Activated T-cell treated with anti-CD3 and anti-CD28 coated beads, Interleukin-2, amount 50 U/mL, for 4 hours (primary cell): ENCODE measurements at places on chromosomes 11 and 22. TPM values are rescaled to one million over a fixed set of nuclear protein-coding genes. Genes with fewer than 3 reads are reported as not detected.

- DNase-seq, result peak; percentile 52
These were observed 2.4 kb downstream of the MPST start for GRCh38 chr22:37021710-37022482.

DNA sequence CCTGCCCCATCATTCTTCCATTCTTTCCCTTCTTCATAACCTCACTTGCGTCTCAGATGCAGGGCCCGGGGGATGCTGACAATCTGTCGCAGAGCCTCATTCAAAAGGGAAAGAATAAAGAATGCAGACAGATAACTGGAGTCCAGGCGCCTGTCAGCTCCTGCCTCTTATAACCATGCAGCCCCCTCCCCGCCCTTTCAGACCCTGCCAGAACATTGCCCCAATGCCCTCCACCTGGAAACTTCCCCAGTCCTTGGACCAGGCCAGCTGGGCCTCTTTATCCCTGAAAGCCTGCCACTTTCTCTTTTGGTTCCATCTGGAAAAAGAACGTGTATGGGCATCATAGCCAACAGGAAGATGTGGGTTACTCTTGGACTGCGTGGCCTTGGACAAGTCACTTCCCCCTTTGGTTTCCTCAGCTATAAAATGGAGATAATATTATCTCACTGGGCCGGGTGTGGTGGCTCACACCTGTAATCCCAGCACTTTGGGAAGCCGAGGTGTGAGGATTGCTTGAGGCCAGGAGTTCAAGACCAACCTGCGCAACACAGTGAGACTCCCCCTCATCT, 2.1 kb upstream of the TCF20 start:
- DNase-seq, result no peak

GRCh38 chr22:50309601-50309991, 2.1 kb upstream of the PLXNB2 start:
- no peak for DNase-seq

- DNase-seq, result no peak
These were observed 10.9 kb downstream of the AIP start for GRCh38 chr11:67493548-67494370.

DNA sequence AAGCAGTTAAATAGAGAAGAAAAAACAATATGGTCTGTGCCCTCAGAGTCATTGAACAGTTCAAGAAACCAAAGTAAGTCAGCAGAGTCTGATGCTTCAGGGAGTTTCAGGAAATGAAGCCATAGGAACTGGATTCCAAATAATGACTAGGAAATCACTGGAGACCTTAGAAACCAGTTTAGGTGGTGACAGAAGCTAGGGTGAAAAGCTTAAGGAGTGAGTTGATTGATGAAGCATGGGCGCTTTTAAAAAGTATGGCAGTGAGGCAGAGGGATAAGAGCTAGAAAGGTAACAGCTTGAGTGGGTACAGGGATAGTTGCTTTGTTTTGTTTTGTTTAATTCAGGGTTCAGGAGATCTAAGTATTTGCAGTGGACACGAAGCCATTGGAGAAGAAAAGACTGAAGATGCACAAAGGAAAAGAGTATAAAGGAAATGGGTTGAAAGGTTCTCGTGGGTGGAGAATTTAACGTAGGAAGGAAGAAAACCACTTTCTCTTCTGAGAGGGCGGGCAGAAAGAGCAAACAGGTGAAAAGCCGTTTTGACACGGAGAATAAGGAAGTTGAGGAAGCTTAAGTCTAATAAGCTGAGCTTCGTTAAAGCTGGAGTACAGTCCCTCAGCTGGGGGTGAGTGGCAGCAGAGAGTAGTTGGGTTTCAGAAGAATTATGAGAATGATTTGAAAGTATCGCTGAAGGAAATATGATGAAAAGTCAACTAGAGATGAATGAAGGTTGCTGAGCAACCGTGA, 14.8 kb downstream of the SGSM3 start:
- DNase-seq, result no peak

DNA sequence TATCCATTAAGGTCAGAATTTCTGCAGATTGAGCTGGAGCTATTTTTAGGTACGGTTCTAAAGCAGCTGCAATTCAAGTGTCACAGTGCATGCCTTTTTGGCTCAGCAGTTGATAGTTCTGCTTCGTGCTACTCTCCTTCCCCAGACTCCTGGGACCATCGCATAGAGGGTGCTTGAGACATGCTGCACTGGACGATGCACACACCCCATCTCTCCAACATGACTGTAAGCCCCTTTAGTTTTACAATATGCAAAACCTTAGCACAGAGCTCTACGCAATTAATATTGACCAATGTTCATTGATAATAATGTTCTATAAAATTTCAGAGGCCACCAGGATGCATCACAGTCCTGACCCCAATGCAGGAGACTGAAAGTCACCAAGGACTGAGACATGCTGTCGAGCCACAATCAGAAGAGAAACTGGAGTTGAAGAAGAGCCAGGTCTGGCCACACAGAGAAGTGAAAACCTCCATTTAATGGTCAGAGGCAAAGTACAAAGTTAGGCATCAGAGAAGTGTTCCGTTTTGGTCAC, 120.9 kb upstream of the ZC3H12C start:
- DNase-seq, result no peak

GRCh38 chr22:42926104-42926503, 69.0 kb upstream of the ARFGAP3 start:
- DNase-seq, result no peak

GRCh38 chr11:6485661-6486060, 4.4 kb downstream of the TIMM10B start:
- DNase-seq, result no peak

DNA sequence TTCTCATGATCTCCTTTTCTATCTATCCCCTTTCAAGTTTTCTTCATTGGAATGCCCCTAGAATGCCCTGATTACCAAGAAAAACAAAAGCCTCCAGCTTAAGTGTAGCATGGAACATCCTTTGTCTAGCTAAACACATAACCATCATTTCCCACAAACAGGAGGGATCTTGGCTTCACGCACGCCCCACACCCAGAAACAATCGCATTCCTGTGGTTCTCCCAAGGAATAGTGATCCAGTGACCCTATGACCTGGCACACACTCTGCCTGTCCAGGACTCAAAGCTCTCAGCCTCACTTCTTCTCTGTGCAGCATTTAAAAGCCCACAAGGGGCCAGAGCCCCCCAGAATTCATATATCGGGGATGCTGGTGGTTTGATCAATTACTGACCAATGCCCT, 9.3 kb upstream of the POU2AF1 start:
- DNase-seq, result no peak

GRCh38 chr22:37623075-37624016, 14.7 kb downstream of the GGA1 start:
- peak; percentile 76 for DNase-seq

- no peak for DNase-seq
These were observed 243.7 kb downstream of the BRD1 start for GRCh38 chr22:49583886-49584505.

DNA sequence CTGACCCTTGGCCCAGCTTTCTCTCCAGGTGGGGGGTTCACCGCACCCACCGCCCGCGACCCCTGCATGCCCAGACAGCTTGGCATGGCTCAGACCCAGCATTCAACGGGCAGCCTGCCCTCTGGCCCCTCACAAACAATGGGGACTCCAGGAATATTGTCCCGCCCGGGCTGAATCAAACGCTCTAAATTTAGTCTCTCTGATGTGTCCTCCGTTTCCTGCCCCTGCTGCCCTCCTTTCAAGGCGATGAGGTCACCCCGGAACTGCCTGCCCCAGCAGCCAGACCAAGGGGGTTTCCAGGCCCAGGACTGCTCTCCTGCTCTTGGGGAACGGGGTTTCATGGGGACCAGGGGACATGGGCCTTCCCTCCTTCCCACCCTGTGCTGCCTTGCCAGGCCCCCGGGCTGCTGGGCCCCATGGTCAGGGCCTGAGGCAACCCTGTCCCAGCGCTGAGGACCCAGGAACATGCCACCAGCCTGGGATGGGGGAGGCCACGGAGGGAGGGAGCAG, 10.1 kb upstream of the PDGFB start:
- peak; percentile 36 for DNase-seq

- DNase-seq, result no peak
These were observed 66.5 kb upstream of the AMPD3 start for GRCh38 chr11:10388574-10388973.

DNA sequence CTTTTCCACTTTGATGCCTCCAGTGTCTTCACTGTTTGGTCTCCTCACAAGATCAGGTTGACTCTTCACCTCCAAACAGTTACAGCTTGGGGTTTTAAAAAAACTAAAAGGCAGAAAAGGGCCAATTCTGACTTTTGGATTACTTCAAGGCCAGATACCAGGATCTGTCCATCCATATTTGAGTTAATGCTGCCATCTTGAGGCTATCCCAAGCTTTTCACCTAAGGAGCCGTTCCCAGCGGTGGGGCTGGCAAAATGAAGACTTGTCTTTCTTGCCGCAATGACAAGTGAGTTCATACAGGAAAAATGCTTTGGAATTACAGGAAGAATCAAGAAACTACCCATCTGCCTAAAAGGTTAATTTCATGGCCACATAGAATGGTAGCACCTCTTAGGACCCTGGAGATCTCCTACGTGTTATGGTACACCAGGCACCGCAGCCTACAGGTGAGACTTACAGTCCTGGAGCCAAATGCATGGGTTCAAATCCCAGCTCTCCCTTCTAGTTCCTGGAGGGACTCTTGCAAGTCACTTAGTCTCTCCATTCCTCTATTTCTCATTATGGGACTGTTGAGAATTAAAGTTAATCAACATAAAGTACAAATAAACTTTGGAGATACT, 6.0 kb upstream of the OR5B21 start:
- DNase-seq, result no peak

Gene OR6A2
- not detected for total RNA-seq

Gene TRPM5
- not detected for total RNA-seq

Gene SYT7
- 0.35 TPM for total RNA-seq

Gene VSIG2
- not detected for total RNA-seq

Gene LRRC4C
- total RNA-seq, result not detected

Gene OR56A3
- total RNA-seq, result not detected

Gene CDC45
- total RNA-seq, result 54.7 TPM
